Activated naive CD4-positive, alpha-beta T cell treated with anti-CD3 and anti-CD28 coated beads, Interleukin-2, amount 50 U/mL, for 72 hours (primary cell): ENCODE measurements at places on chromosomes 12 and 14. TPM values are rescaled to one million over a fixed set of nuclear protein-coding genes. Genes with fewer than 3 reads are reported as not detected.

DNA sequence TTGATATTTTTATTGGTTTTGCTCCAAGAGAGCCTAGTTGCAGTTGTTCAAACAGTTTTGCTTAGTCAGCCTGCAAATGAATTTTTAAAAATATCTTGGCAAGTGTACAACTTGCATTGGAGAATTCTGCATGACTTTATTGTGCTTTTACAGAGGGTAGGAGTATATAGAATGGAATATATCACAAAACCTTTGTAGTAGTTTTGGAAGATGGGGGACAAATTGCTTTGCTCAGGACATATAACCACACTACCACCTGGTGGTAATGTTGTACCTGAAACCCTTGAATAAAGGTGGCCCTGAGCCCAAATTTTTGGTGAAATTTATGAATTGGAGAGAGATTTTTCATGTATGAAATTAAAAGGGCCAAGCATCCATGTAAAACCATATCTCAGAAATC, 645.2 kb downstream of the MED13L start:
- DNase-seq: no peak

The TSPAN19 gene
- total RNA-seq: not detected

DNA sequence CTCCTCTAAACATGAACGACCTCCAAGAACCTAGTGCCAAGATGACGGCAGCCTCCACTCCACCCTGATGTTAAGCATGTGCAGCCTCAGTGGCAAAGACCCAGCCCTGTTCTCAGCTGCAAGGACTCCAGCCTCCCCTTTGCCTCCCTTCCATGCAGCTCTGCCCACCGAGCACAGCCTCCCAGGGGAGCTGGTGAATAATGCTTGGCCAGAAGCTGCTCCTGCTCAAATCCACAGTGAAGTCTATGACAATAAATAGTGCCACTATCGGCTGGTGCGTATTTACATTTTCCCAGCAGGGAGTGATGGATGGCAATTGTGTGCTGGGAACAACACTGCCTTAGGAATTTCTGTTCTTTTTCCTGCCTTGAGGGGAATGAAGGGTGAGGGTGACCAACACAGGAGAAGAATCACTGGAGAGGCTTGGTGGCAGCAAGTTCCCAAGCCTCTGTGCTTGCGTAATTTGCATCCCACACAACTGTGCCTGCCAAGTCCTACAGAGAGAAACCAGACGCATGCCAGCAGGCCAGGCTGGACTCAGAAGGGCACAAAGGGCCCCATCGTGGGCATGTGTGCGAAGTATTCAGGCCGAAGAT, 29.9 kb upstream of the TC2N start:
- DNase-seq: no peak

DNA sequence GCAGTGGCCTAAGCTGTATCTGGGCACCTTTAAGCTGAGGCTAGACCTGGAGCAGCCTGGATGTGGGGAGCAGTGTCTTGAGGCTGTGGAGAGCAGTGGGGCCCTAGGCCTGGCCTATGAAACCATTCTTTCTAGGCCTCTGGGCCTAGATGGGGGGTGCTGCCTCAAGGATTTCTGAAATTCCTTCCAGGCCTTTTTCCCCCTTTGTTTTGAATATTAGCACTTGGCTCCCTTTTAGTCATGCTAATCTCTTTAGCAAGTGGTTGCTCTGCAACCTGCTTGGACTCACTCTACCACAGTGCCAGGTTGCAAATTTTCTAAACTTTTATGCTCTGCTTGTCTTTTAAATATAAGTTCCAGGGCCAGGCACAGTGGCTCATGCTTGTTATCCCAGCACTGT, 41.6 kb upstream of the RFX4 start:
- no peak for DNase-seq

The GARIN6 gene
- not detected for total RNA-seq

DNA sequence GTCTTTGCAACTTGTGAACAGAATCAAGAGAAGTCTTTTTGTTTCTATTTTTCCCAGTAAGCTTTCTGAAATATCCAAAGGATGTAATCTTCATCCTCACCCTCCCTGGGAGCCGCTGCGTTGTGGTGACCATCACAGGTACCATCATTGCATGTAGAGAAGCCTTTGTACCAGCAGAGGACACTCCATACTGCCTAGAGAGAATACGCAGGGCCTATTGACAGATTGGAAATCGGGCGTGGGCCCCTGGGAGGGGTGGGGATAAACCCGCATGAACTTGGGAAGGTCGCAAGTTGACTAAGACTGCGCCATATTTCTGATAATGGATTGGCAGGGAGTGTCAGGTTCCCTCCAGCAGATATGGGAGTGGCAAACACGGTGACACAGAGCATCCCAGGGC, 12.7 kb downstream of the KRT1 start:
- DNase-seq: no peak

- DNase-seq: no peak
Observed at GRCh38 chr14:32004300-32004699, 72.8 kb upstream of the ARHGAP5 start.

DNA sequence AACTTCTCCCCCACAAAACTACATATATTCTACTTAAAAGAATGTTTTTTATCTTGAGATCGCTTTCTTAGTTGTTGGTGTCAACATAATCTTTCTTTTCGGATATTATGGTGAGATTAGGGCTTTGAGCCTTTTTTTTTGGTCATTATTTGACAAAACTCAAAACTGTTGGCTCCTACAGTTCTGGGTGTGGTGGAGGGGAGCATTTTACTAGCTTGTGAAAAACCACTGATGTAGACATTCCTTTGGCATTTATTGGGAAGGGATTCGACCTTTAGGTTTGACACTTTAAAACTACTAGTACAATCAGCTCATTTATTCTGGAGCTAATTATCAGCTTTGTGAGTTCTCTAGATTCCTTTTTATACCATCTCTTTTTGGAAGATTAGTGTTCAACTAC, 24.4 kb downstream of the MSRB3 start:
- DNase-seq: no peak

The DLK1 gene
- total RNA-seq: not detected

The TAS2R46 gene
- 1.5 TPM for total RNA-seq

- no peak for DNase-seq
Observed at GRCh38 chr14:54025661-54026060, 69.0 kb upstream of the BMP4 start.

The KRT82 gene
- not detected for total RNA-seq

DNA sequence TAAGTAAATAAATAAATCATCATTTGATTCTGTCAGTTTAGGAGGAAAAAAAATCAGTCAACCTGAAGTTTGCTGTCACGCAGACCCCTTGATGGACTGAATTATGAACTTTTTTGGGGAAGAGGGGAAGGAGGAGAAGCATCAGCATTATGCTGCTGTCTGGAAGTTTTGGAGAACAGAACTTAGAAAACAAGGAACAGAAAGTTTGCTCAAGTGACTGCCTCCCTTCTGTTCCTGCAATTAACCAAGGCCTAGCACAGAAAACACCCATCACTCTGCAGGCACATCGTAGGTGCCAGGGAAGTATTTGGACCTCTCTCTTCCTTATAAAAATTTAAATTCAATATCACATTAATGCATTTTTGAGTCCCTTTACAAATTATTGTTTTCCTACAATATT, 283.8 kb downstream of the VRK1 start:
- DNase-seq: no peak
